ENCODE measurements at places on chromosomes 7 and 10. TPM values are rescaled to one million over a fixed set of nuclear protein-coding genes. Genes with fewer than 3 reads are reported as not detected.
A peak's percentile ranks its signal among the peaks of the same experiment; 100 is the strongest.

The COL26A1 gene
- total RNA-seq = 16.3 TPM

DNA sequence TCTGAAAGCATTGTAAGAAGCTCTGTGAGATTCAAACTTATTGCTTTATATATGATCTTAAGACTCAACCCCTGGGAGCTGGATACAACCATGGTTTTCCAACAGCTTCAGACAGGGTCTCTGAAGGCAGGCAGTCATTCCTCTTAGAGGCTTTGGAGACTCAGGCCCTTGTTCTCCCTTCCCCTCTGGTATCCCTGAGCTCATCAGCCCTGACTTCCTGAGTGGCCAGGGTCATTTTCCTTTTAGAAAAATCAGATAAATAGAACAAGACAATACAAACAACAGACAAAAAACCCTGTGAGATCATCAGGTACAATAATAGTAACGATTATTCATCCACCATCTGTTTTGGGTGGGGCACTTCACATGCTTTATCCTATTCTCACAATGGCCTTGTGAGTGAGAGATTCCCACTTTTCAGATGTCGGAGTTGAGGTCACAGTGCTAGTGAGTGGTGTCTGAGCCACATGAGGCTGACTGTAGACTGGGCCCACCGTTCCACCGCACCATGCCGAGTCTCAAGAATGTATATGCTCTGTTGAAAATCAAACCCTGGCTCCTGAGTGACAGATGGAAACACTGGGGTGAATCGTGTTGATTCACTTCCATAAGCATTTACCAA is 144.2 kb downstream of the CXCL12 start:
- no peak for DNase-seq

- DNase-seq = no peak
Observed at GRCh38 chr7:13416544-13416943, 572.9 kb downstream of the ETV1 start.

DNA sequence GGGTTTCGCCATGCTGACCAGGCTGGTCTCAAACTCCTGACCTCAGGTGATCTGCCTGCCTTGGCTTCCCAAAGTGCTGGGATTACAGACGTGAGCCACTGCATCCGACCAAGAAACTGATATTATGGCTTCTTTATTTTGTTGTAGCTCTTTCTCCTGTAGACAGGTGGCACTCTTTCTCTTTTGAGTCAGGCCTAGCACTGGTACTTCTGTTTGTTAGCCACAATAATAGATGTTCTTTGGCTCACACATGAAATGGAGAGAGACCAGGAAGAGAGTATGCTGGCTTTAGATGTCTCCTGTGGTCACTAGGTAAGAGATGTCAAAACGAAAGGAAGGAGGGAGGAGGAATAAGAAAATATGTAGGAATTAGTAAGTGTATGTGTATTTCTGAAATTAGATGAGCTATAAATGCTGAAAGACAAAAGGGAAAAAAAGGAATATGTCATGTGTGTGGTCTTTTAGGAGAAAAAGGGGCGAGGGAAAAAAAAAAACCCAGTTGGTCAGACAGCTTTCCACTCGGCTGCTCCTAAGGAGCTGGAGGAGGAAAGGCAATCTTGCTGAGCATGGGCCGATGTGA is 78.7 kb downstream of the CLEC2L start:
- peak; percentile 36 for DNase-seq

- no peak for DNase-seq
Observed at GRCh38 chr7:30596014-30596641, 1.4 kb downstream of the GARS1 start.

- no peak for DNase-seq
Observed at GRCh38 chr10:77290528-77291155, 347.0 kb downstream of the KCNMA1 start.

Data from cerebellum (tissue), 4 donors.